ENCODE measurements at places on chromosomes 2 and 18.

DNA sequence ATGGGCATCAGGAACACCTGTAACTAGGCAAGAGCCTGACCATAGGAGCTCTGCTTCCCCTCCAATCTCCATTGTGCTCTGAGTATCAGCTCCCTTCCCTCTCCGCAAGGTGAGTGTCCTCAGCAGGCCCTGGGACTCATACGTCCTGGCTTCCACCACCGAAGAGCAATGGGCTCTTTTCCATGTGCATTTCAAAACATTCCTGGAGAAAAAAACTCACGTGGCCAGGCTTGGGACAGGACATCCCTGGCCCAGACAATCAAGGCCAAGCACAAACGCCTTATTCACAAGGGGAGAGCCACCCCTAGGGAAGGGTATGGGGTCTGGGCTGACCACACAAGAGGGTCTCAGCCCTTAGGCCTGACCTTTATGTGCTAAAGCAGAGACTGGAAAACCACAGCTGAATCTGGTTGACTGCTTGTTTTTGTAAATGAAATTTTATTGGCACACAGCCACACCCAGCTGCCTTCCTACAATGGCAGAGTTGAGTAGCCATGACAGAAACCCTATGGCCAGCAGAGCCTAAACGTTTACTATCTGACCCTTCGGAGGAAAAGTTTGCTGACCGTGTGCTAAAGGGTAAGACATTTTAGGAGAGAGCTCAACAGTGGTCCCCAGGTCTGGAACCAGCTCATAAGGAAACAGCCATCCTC is 175.7 kb upstream of the ARL4C start:
- no peak for DNase-seq

DNA sequence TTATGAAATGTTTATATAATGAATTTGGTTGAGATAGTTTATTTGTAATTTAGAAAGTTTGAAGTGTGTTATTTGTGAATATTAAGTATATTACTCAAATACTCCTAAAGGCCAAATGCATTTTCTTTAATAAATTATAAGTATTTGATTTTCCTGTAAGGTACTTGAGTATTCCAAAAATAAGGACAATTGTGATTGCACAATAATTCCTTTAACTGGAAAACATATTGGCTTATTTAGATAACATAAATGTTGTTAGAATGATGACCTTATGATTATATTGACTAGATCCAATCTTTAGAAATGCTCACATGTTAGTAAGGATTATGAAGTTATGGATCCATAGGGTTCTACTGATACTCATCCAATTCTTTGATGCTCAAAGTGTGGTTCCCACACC is 125.1 kb upstream of the MAP3K20 start:
- no peak for DNase-seq

DNA sequence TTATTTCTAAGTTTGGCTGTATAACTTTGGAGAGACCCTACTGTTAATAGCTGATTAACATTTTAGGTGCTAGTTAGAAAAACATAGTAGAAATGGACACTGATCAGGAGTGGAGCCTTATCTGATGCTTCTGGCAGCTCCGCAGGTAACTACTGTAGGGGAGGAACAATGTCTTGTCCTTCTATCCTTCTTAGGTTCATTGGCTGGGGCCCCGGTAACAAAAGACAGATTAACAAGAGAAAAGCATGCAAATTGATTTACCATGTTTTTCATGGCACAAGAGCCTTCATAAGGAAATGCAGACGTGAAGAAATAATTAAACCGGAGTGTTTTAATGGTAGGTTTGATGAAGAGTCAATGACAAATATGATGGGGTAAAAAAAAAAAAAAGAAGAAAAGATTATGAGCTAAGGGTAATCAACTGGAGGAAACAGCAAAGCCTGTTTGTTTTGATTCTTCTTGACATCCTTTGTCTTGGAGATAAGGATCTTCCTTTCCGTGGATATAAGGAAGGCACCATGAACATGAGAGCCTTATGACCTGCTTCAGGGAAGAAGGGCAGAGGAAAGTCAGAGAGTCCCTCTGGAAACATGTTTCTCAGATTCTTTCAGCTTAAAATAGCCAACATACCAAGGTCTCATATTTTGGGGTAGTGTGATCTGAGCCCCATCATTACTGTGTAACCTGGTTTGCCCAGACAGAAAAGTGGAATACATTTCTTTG is 62.4 kb upstream of the GCFC2 start:
- DNase-seq = no peak

DNA sequence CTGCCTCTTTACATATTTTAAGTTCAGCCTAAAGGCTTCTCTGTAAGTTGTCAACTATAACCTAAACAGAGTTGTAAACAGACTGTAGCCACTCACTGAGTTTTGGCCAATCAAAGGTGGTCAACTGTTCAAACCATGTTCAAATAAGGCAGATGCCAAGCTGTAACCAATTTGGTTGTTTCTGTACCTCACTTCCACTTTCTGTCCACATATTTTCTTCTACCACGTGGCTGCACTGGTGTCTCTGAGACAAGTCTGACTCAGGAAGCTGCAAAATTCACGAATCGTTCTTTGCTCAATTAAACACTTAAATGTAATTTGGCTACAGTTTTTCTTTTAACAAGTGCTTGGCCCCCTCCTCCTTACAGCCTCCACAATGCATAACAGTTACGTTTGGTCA is 555.2 kb downstream of the CNTNAP5 start:
- DNase-seq = no peak

DNA sequence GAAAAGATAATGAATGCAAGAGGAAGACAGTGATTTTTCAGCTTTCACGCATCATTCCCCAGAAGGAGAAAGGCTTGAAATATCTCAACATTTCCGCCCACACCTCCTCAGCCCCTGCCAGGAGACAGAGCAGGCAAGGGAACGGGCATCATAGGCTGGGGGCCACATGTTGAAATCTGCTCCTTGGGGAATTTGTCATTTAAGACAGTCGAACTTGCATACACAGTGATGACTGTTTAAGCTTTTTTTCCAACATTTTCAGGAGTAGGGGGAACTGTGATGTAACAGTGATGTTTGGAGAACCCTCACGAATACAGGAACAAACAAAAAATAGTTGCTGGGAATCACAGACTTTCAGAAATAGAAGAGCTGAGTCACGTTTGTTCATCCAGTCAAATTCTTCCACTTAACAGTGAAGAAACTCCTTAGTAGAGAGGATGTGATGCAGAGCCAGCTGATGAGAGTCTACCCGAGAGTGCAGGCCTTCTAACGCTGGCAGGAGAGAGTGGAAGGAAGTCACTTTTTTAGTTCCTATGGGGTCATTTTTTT is 266.8 kb downstream of the ALPK2 start:
- DNase-seq = peak; percentile 89

DNA sequence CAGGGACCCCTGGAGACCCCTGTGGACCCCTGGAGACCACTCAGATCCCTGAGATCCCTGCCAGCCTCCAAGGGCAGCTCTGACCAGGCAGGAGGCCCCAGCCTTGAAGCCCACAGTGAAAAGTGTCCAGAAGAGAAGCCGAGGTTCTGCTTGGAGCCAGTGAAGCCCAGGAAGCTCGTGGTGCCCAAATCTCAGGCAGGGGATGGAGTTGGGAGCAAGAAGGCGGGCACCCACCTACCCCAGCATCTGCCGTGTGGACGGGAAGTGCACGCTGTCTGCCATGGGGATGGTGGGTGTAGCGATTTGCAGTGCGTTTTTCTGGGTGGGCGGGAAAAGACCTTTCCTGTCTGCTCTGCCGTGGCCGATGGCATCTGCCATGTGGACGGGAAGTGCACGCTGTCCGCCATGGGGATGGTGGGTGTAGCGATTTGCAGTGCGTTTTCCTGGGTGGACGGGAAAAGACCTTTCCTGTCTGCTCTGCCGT is 120.6 kb upstream of the CTDP1 start:
- no peak for DNase-seq

GRCh38 chr2:223538920-223539440 is 63.2 kb downstream of the SCG2 start:
- no peak for DNase-seq

GRCh38 chr2:58686776-58687175 is 445.7 kb upstream of the FANCL start:
- no peak for DNase-seq

DNA sequence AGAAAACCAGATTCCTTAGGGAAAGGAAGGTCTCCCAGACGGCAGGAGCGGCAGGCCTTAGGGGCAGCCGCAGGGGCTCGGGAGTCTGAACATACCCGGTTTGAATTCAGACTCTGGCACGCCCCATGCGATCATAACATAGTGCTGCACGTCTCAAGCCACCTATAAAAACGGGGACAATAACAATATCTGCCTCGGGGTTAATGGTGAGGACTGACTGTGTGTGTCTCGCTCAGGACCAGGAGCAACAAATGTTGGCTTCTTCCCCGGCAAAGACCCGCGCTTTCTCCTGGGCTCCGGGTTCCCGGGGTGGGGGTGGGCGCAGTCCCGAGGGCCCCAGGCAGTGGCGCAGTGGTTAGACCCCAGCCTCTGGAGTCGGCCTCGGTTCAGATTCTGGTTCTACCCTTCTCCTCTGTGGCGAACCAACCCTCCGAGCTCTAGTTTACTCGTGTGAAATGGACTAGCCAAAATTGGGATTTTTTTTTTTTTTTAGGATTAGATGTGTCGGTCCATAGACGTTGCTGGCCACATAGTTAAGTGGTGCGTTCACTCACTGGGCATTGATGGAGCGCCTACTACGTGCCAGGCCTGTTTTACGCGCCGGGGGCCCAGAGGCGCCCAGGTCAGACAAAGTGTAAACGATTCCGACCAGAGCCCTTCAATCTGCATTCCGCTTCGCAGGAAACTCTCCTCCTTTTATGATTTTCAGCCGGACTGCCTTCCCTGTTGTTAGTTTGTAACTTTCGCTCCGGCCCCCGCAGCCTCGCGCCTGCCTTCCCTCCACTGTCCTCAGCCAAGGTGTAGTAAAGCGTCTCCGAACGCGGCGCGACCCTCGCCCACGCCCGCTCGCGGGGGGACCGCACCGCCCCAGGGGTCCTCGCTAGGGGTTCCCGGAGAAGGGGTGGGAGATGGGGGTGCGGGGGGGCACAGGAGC is 820 bp upstream of the SH3BP4 start:
- no peak for DNase-seq

GRCh38 chr2:238203973-238204683 is 633 bp upstream of the ILKAP start:
- no peak for DNase-seq

GRCh38 chr18:9353596-9353995 is 19.0 kb downstream of the TWSG1 start:
- no peak for DNase-seq

GRCh38 chr18:36589857-36590543 is 238.8 kb downstream of the TPGS2 start:
- no peak for DNase-seq

DNA sequence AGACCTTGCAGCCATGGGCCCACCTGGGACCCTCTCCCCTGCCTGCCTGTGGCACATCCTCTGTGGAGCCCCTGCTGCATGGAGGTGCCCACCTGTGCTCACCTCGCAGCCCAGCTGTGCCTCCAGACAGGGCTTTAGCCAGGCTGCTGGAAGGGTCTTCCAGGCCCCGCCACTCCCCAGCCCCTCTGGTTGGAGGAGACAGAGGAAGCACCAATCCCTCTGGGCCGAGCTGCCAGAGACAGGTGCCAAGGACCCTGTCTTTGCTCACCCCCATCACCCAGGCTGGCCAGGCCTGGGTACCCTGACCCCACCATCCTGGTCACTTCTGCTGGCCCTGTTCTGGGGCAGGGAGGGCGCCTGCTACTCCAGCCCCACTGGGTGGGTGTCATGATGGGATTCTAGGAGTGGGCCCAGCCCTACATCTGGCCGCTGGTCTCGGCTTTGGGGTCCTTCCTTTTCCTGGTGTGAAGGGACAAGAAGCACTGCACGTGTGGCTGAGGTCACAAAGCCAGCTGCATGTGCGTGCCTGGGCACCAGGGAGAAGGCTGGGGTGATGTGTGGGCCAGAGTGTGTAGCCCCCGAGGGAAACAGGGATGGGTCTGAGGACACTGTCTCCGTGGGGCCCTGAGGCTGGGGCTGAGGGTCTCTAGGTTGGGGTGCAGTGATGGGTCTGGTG is 9.3 kb upstream of the NEU4 start:
- DNase-seq = no peak

GRCh38 chr2:146312899-146313298 is 1531.9 kb upstream of the ACVR2A start:
- no peak for DNase-seq

DNA sequence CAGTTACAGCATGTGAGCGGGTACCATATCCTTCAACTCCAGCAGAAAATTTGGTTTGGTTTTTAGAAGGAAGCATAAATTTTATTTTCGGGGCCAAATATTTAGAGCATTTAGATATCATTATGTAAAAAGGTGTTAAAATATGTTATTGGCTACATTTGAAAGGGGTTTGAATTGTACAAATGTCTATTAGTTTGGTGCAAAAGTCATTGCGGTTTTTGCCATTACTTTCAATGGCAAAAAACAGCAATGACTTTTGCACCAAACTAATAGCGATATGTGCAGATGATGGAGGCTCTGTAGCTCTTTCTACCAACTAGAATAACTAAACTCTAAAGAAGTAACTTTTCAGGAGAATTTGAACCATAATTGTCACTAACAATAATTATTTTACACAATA is 1666.2 kb upstream of the SLC39A10 start:
- no peak for DNase-seq

- no peak for DNase-seq
These were observed 190.1 kb upstream of the RND3 start for GRCh38 chr2:150677551-150677950.

DNA sequence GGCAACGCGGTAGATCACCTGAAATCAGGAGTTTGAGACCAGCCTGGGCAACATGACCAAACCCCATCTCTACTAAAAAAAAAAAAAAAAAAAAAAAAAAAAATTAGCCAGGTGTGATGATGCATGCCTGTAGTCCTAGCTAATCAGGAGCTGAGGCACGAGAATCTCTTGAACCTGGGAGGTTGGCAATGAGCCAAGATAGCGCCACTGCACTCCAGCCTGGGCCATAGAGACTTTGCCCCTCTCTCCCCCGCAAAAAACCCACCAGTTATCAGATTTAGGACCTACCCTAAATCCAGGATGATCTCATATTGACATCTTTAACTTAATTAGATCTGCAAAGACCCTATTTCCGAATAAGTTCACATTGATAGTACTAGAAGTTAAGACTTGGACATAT is 29.2 kb upstream of the LDAH start:
- DNase-seq = no peak

DNA sequence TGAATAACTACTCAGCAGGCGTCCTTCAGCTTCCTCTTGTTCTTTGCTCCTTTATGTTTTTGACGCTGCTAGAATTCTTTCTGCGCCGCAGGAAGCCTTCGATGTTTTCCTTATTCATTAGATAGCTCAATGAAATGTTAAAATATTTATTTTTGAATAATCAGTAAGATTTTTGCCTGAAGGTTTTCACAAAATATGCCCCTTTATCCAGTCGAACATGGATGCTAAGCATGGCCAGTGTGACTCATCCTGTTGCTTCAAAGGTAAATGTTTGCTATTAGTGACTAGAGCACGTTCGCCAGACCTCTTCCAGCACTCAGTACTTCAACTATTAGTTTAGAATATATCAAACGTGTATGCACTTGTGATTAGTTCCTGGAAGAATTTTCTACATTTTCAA is 7.6 kb upstream of the MEIS1 start:
- no peak for DNase-seq

- DNase-seq = no peak
These were observed 4.6 kb downstream of the CHST10 start for GRCh38 chr2:100412881-100413321.

Data from AG09309 (cell line).